Fibroblast of upper back skin (primary cell): ENCODE measurements at places on chromosomes 16 and 17.

DNA sequence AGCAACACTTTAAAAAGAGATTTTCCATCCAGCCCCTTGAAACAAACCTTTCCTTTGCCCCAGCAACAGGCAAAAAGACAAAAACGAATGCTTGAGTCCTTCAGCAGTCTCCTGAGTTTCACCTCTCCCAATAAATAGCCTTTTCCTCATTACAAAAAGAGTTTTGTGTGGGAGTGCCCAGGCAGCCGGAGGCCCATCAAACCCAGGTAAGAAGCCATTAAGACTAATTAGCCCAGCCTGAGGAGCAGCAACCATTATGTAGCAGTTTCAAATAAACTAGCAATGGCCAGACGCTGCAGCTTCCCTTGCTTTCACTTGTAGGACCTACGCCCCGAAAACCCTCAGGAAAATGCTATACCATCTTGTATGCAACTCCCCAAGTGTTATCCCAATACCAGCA lies 15.6 kb downstream of the GAS7 start:
- DNase-seq: no peak

DNA sequence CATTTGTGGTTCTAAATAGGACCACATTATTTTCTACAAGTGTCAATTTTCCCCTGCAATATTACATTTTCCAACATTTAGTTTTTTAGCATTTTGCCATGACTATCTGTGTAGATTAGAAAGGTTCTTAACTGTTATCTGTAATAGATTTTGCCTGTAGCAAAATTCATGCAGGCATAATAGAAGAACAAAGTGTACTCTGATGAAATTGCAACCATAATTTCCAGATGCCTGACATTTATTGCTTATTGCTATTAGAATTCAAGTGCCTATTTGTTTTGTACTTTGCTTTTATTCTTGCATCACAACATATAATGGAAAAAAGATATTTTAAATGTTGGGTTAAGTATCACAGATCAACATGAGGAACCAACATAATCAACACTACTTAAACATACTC lies 337.7 kb downstream of the TOX3 start:
- no peak for DNase-seq

DNA sequence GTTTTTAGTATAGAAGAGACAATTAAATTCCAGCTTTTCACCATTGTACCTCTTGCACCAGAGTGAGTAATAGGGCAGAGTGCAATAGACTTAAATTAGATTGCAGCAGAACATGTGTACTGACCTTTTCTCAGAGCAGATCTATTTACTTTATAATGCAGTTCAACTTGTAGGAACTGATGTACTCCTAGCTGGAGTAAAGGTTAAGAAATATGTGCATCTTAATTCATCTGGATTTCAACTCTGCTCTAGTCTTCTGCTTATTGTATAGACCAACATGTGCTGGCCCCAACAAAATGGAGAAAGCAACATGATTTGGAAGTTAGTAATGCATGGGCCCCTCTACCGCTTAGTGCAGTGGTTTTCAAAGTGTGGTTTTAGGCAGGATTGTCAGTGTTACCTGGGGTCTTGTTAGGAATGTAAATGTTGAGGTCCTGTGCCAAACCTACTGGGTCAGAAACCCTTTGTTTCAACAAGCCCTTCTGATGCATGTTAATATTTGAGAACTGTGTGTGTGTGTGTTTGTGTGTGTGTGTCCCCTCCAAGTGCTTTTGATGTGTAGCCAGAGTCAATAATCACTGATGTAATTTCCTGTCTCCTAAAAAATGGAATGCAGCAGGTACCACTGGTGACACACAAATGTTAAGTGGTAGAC lies 138.6 kb downstream of the TOX3 start:
- no peak for DNase-seq

DNA sequence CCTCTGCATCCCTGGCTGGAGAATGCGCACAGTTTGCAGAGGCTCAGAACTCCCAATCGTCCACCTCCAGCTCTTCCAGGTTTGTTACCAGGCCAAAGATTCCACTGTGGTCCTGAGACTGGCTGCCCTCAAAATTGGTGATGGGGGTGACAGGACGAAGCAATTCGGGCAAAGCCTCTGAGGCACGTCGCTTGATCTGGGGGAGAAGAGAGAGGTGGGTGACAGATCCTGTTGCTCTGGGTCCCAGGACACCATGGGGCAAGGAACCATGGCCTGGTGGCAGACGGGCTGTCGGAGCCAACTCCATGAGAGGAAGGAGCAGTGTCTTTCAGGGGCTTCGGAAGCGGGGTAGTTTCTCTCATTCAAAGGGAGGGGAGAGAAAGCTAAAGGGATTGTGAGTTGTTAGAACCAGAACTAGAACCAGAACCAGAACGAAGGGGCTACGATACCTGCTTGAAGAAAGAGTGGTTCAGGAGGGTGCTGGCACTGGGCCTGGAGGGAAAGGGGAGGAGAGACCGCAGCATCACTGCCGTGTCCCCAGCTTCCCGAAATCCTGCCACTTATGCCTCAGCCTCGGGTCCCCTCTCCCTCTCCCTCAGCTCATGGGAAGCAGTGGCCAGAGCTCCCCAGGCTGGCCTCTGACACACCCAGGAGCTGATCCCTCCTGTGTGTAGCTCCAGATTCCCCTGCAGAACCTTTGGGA lies 3.8 kb upstream of the LIMD2 start:
- no peak for DNase-seq

- no peak for DNase-seq
Measured at GRCh38 chr17:38915639-38915995, 9.8 kb upstream of the LASP1NB start.

DNA sequence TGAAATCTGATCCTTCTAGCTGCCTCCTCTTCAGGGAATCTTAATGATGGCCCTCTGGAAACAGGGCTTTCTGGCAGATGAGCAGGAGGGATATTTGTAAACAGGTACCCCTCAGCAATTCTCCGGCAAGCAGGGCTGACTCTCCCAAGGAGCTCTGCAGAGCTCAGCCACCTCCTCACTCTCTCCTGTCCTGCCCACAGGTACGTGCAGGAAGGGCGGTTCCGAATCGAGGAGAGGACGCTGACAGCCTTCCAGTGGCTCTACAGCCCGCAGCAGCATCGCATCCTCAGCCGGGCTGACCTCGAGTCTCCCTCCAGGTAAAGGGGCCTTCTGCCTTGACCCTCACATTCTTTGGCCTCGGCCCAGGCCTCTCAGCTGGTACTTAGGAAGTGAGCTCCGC lies 20.7 kb upstream of the CCDC92B start:
- no peak for DNase-seq

DNA sequence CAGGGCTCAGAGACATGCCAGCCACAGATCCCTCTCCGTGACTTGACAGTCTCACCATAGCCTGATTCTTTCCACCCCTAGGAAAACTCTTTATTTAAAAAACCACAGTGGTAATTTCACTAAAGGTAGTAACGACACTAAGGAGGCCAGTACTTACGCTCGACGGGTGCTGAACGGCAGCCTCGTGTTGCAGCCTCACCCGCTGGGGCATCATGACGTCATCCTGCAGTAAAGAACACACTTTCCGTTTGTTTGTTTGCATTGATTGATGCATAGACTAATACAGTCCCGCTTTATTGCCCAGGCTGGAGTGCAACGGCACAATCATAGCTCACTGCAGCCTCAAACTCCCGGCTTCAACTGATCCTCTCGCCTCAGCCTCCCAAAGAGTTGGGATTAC lies 65.1 kb upstream of the METRNL start:
- DNase-seq: no peak

- DNase-seq: no peak
Measured at GRCh38 chr16:7509963-7510601, 177.4 kb downstream of the RBFOX1 start.

DNA sequence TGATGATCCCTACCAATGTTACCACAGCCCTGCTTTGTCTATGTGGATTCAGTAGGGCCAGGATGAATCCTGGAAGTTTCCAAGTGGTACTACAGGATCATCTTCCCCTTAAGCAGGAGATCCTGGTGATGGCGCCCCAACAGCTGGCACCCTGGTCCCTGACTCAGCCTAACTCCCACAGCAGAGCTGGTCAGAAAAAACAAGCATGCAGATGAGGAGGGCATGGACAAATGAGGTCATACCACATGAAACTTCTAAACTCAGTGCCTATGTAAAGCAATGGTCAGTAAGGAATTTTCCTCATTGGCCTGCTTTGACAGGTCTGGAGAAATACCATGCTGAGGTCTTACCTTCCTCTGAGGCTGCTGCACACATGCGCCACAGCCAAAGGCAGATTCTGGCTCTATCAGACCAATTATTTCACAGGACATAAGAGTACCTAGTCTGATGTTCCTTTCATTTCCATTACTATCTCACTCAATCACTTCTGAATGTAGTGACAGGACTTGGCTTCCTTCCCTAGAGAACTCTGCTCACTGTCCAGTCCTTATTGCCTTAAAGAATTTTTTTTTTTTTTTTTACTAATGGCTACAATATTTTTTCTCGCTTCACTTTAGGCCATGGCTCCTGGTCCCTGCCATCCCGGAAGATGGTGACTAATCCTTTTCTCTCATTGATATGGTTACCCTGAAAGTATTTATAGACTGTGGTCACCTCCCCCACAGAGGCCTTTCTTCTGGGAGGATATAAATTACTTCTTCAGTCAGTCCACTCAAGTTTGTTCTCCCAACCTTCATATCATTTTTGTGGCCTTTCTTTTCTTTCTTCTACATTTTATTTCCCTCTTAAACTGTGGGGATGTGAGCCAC lies 525.2 kb upstream of the PSMD7 start:
- DNase-seq: peak; percentile 84

DNA sequence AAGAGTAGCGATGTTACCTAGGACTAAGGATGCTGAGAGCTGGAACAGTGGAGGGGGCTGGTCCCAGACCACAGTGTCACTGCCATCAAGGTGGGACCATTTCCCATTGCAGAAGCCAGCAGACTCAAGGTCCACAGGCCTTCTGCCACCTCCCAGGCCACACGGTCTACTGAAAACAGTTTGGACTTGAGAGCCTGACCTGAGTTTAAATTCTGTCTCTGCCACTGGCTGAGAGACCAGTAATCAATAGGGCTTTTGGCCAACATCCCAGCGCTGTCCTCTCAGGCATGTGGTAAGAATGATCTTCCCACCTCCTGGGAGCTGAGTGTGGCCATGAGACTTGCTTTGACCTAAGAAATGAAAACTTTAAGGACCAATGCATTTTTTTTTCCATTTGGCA lies 331.4 kb upstream of the CDH5 start:
- no peak for DNase-seq

GRCh38 chr16:87851601-87852000 lies 17.7 kb downstream of the SLC7A5 start:
- no peak for DNase-seq

- DNase-seq: peak; percentile 63
Measured at GRCh38 chr17:17736205-17737183, 55.2 kb downstream of the RAI1 start.
